Activated T-cell treated with anti-CD3 and anti-CD28 coated beads, Interleukin-2, amount 50 U/mL, for 72 hours (primary cell): ENCODE measurements at places on chromosomes 5 and 9. TPM values are rescaled to one million over a fixed set of nuclear protein-coding genes. Genes with fewer than 3 reads are reported as not detected.

Gene ANKRD20A1
- 3.0 TPM for total RNA-seq

DNA sequence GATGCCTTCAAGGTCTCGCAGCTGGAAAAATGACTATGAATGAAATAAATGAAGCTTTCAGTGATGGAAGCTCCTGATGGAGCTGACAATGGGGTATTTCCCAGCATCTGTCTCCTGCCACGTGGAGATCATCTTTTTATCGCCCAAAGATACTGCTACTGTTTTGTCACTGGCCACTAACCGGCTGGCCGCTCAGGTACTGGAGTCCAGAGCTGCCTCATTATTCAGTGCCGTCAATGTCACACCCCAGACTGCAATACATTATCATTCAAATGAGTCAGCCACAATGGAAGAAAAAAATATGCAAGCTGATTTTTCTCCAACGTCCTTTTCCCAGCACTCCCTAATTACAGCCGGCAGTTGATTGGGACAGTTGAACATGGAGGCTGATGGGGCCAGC, 280.4 kb downstream of the ZSWIM6 start:
- no peak for DNase-seq

Gene CYSRT1
- 2.0 TPM for total RNA-seq

- no peak for DNase-seq
Observed at GRCh38 chr5:86979811-86980411, 287.8 kb upstream of the RASA1 start.

DNA sequence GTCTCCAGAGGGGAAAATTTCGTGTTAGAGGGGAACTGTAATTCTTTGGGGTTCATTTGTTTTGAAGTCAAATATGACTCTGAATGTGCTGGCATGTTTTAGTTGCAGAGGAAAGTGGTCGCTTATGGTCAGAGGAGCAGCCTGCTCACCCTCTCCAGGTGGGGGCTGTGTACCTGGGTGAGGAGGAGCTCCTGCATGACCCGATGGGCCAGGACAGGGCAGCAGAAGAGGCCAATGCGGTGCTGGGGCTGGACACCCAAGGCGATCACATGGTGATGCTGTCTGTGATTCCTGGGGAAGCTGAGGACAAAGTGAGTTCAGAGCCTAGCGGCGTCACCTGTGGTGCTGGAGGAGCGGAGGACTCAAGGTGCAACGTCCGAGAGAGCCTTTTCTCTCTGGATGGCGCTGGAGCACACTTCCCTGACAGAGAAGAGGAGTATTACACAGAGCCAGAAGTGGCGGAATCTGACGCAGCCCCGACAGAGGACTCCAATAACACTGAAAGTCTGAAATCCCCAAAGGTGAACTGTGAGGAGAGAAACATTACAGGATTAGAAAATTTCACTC, 13.5 kb downstream of the TXNDC15 start:
- DNase-seq = no peak

GRCh38 chr5:130995851-130996250, 169.2 kb downstream of the HINT1 start:
- DNase-seq = no peak

Gene NUDT2
- total RNA-seq = 27.2 TPM

Gene ATP6V1G1
- total RNA-seq = 39.4 TPM

- DNase-seq = no peak
Observed at GRCh38 chr5:115229606-115230005, 33.1 kb downstream of the PGGT1B start.

GRCh38 chr9:84811072-84811750, 141.7 kb downstream of the NTRK2 start:
- DNase-seq = no peak
